ENCODE measurements at places on chromosomes 2 and 18.

DNA sequence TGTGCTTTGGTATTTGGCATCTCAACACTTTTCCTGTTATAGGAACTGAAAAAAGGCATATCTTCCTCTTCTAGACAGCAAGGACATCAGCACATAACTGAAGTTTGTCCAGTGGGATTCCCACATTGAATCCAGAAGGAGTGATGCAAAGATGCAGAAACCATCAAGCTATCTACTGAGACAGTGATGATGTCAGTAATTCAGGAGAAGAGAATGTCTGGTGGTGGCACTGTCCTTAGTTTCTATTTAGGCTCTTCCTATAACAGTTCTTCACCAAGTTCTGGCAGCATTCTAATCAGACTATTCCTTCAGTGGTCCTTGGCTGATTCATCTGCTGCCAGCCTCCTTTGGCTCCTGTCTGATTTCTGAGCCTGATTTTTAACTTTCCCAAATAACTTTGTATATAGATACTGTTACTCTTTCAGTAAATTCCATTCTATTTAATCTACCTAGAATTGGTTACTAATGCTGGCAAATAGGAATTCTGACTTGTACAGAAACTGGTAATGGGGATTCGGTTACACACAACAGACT lies 56.6 kb upstream of the AGPS start:
- DNase-seq: no peak

DNA sequence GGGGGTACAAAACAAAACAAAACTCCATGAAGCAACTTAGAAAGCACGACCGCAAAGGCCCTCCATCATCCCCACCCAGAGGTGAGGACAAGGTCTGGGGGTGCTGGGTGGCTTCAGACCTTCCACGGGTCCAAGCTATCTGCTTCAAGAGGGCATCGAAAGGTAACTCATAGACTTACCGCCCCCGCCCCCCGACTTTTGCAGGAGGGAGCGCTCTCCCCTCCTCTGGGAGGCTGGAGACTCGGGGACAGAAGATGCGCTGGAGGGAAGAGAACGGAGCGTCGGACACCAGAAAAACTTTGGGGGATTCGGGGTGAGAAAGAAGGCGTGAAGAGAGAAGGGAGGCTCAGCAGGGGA lies 300 bp upstream of the STON1 start:
- DNase-seq: no peak

DNA sequence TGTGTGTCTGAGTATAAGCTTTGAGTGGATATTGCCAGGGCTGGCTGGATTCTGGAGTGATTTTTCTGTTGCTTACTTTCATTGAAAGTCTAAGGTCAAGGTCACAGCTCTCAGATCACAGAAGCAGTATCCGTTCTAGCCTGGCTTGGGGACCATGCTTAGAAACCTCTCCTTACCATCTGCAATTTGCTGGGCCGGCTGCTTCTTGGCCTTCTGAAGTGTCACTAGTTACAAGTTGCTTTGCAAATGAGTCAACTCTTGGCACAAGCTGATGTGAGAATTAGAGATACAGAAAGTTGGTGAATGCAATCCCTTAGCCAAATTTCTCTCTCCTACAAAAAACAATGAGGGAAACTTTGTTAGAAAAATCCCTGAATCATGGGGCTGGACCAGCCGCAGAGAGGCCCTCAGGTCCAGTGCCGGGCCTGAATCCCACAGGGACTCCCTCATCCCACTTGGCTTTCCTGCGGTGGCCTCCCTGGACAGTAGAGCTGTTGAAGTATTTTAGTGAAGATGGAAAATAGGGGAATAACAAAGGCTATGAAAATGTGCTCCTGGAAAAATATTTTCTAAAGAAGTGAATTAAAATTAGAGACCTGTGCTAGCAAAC lies 92.7 kb upstream of the CNGA3 start:
- no peak for DNase-seq

GRCh38 chr18:75167137-75167536 lies 41.8 kb downstream of the PTGR3 start:
- DNase-seq: no peak

- no peak for DNase-seq
Measured at GRCh38 chr2:237735798-237736197, 62.8 kb upstream of the RBM44 start.

All from CD4-positive, alpha-beta T cell treated with Interferon alpha-2 for 1 hour (primary cell).